ENCODE measurements at places on chromosomes 4 and X.

- no peak for DNase-seq
Measured at GRCh38 chr4:158530381-158530780, 8.7 kb downstream of the RXFP1 start.

DNA sequence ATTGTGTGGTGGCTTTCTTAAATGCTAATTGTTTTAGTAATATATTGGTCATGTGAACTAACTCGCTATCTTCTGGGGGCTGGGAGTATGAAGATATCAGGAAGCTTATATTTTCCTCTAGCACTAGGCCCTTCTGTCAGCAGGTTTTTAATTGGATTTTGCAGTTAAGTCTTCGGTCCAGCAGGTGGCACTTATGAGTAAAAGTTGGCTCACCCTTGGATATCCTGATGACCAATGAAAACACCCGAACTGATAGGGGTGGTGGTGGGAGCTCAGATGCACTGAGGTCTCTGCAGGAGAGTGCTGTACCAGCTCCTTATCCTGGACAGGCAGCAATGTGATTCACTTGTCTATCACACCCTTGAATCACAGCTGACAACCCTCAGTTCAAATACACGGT is 1365.8 kb upstream of the DIAPH2 start:
- DNase-seq: no peak

DNA sequence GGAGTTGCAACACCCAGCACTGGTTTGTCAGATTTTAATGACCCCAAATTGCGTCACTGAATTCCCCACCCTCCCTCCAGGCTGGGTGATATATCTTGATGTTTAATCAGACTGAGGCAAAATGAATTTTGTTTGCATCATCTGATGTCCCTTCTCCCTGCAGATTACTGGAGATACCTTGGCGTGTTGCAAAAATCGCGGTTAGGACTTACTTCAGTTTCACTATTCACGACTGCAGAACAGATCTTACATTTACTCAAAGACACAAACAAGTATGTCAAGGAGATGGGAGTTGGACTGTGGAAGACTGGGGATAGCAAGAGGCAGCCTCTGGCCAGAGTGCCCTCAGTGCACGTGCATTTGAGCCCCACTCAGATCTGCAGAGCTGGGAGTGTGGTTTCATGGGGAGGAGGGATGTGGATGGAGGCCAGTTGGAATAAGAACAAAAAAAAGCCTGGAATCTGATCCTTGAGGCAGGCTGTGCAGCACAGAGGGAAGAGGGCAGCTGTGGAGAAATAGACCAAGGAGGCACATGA is 92.2 kb upstream of the MTM1 start:
- peak; percentile 61 for DNase-seq

DNA sequence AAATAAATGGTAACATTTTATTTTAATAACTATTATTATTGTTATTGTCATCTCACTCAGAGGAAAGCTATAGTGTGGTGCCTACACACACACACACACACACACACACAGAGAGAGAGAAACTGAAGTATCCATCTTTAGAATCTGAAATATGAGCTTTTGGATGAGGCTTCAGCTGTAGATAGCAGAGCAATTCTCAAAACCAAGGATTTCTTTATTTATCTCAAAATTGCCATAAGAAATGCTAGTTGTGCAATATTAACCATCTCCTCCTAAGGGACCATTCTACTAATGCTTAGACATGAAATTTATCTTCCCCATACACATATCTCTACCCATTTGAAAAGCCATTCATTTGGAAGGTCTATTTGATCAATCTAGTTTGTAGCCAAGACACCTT is 50.1 kb upstream of the SGMS2 start:
- no peak for DNase-seq

DNA sequence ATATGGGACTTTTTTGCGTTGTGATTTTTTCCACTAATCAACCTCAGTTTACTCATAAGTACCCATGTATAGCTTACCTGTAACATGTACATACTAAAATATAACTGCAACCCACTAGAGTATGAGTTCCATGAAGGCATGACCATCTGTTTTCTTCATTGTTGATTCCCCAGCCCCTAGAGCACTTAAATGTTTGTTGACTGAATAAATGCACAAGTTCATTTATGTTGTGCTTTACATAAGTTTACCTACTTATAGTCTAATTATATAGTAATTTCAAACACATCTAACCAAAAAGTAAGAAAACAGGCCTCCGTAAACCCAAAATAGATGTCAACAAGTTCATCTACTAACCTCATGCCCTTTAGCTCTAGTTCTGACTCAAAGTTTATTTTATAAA is 34.7 kb downstream of the DCHS2 start:
- DNase-seq: no peak

- DNase-seq: no peak
Measured at GRCh38 chr4:30721185-30722091, 1.3 kb downstream of the PCDH7 start.

GRCh38 chr4:37864786-37865185 is 26.1 kb upstream of the TBC1D1 start:
- DNase-seq: no peak

GRCh38 chrX:95974096-95974470 is 710.6 kb upstream of the DIAPH2 start:
- no peak for DNase-seq

GRCh38 chrX:1449823-1450149 is 2.9 kb downstream of the ASMTL start:
- DNase-seq: no peak

- no peak for DNase-seq
Measured at GRCh38 chr4:150988238-150988637, 26.8 kb downstream of the LRBA start.

DNA sequence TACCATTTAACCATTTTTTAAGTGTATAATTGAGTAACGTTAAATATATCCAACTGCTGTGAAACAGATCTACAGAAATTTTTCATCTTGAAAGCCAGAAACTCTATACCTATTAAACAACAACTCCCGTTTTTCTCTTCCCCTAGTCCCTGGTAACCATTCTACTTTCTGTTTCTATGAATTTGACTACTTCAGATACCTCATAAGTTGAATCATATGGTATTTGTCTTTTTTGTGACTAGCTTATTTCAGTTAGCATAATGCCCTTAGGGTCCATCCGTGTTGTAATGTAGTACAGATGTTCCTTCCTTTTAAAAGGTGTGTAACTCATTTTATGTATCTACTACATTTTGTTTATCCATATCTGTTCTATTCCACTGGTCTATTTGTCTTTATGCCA is 48.7 kb downstream of the STAG2 start:
- DNase-seq: no peak

GRCh38 chr4:135250040-135250439 is 1048.5 kb upstream of the PABPC4L start:
- no peak for DNase-seq

- DNase-seq: no peak
Measured at GRCh38 chr4:82811838-82812341, 13.3 kb upstream of the SCD5 start.

GRCh38 chr4:96585304-96585703 is 745.4 kb downstream of the PDHA2 start:
- DNase-seq: no peak

DNA sequence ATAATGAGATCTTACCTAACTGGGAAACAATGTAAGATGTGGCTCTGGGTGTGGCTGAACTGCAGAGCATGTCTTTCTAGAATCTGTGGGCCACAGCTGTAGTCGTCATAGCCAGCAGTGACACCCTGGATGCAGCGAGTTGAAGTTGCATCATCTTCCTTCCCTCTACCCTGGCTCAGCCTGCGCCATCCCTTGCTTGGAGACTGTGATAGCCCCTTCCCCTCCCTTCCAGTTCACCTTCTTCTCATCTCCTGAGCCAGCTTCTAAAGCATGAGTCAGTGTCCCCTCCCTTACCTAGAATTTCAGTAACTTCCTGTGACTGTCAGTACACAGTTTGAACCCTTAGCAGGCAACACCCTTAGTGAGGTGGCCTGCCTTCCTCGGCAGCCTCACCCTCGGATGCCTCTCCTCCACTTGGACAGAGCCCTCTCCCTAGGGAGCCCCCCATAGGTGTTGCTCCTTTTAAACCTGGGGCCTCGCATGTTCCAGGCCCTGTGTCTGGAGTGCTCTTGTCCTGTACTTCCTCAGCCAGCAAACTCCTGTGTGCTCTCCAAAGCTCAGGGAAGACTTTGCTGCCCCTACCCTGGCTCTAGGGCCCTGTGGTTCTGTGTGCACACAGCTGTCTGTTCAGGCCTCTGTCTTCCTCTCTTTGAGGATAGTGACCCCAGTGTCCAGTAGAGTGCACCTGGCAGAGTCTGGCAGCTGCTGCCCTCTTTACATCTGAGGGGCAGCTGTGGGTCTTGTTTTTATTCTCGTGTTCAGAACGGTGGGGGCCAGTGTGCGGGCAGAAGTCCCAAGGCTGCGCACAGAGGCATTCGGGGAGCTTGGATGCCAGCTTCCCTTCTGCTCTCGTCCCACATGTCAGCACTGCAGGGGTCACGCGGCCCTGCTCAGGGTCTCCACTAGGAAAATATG is 43.7 kb upstream of the TADA2B start:
- no peak for DNase-seq

DNA sequence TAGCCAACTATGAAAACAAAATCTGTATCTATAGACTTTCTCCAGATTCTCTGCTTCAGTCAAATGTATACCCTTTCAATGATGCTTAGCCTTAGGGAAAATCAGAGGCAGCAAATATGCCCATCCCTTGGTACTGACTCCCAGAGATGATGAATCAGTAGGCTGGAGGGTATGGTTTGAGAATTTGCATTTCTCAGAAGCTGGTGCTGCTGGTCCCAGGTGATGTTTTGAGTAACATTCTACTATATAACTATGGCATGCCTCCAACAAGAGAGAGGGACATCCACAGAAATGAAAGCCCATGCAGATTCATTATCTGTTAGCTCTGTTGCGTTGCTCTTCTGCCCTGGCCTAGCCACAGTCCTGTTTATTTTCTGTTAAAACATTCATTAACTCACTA is 13.6 kb downstream of the TNIP3 start:
- DNase-seq: no peak

GRCh38 chr4:105198541-105198940 is 51.9 kb downstream of the TET2 start:
- no peak for DNase-seq

DNA sequence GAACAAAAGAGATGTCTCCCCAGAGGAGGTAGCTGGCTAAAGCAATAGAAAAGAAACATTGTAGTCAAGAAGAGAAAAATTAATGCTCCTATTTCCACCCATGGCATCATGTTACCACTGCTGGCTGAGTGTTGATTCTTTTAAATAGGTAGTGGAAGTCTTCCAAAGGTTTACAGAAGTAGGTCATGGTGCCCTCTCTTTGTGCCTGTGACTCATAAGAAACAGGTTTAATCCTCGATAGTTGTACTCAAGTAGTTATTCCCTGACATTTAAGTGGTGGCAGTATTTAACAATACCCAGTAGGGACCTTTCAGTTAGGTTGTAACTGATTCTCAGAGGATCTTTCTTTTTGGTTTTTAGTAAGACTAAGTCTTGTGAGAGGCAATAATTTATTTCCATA is 247.8 kb downstream of the TEX13A start:
- DNase-seq: no peak

DNA sequence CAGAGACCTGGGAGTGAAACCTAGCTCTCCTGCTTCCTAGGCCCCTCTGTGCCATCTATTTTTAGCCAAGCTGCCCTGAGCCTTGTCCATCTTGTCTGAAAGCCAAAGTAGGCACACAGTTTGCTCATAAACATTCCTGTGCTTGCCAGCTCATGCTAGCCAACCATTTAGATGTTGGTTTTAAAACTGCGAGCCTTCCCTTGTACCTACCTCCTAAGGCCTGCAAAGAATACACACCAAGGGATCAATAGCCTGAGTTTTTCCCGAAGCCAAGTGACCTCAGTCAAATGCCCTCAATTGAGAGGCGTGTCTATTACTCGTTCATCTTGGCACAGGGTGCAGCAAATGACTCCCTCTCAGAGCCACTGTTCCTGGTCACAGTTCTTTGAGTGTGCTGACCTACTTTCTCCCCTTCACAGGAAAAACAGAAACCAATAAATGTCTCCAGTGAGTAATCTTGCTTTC is 48.5 kb downstream of the ZCCHC12 start:
- DNase-seq: no peak

DNA sequence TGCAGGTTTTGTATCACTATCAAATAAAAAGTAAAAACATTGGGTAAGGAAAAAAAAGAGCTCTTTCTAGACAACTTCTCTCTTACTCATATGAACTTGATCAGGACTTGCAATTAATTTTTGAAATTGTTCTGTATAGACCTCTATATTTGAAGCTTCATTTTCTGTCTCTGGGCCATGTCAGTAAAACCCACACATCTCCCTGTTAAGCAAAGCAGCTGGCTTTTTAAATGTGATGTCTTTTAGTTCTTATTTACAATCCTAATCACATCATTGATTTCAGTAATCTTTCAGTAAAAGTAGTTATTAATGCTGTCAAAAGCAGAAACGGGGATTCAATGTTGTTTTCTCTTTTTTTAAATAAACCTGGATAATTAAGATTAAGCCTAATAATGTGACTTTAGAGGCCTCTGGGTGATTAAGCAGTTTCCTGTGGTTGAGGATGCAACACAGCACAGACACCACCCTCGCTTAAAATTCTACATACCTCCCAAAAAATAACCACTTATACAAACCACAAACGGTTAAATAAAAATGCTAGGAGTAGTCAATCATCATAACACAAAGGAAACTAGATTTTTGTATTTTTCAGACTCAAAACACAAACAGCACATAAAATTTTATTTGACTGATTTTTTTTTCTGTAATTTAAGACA is 5.2 kb upstream of the PCDH10 start:
- no peak for DNase-seq

- no peak for DNase-seq
Measured at GRCh38 chrX:46571423-46572339, 1.9 kb upstream of the CHST7 start.

- DNase-seq: no peak
Measured at GRCh38 chr4:33772582-33772981, 2471.7 kb downstream of the ARAP2 start.

GRCh38 chr4:106793933-106794332 is 242.2 kb downstream of the DKK2 start:
- no peak for DNase-seq

GRCh38 chr4:74456056-74456744 is 11.3 kb downstream of the AREG start:
- DNase-seq: no peak

GRCh38 chr4:141220271-141220670 is 424 bp upstream of the ZNF330 start:
- no peak for DNase-seq

DNA sequence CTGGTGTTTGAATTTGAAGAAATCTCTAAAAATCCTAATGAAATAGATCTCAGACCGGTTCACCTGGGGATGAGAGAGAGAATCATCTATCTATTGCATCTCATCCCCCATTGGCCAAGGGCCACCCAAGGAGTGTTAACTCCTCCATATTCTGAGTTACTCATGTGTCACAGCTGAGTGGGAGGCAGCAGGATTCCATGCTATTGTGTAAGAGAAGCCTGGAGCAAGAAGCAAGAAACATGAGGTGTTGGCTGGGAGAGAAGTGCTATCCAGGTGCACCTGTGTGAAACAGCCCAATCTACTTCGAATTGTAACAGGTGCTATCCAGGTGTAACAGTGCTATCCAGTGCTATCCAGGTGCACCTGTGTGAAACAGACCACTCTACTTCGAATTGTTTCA is 150.3 kb upstream of the MAOA start:
- no peak for DNase-seq

All from spinal cord (tissue), 10 donors.